Activated CD4-positive, alpha-beta T cell treated with anti-CD3 and anti-CD28 coated beads, Interleukin-2, amount 50 U/mL, for 4 hours (primary cell): ENCODE measurements at places on chromosomes 3 and 15.

- no peak for DNase-seq
Observed at GRCh38 chr15:83695901-83696425, 42.0 kb downstream of the ADAMTSL3 start.

DNA sequence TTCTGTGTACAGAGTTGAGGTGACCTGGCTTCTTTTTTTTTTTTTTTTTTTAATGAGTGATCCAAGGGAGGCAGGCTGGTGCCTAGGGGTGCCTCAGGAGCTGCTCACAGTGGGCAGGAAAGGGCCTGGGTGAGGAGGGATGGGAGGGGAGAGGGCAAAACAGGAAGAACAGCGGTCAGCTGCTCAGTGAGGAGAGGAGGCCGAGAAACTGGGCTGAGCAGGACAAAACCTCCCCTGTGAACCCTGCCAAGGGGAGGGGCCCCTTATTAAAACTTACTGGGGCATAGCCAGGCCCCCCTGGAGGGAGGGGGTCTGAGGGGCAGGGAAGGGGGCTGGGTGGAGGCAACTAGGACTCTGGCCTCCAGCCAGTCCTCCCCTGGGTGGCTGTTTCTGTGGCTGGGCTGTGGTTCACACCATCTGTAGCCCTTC, 3.5 kb downstream of the PLEKHO2 start:
- no peak for DNase-seq

DNA sequence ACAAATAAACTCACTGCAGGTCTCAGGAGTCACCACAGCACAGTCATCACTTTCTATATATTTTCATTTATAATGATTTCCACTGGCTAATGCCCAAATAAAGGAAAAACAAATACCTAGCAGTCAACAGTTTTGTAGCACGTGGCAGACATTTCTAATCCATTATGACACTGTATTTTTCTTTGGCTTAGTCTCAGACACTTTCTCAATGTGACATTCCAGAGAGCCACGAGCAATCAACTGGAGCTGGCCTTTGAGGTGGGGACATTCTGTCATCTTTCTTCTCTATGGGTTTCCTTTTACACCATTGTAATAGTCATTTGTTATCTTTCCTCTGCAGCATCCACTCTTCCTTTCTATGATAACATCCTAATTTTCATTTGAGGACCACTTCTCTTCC, 119.7 kb downstream of the WNT5A start:
- DNase-seq: no peak

DNA sequence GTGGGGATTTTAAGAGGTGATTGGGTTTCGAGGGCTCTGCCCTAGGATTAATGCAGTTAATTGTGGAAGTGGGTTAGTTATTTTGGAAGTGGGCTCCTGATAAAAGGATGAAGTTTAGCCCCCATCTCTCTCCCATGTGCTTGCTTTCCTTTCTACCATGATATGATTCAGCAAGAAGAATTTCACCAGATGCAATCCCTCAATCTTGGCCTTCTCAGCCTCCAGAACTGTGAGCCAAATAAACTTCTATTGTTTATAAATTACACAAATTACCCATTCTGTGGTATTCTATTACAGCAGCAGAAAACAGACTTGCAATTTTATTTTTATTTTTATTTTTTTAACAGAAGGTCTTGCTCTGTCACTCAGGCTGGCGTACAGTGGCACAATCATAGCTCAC, 27.3 kb upstream of the UBE2E1 start:
- no peak for DNase-seq

- no peak for DNase-seq
Observed at GRCh38 chr3:88963003-88963402, 144.4 kb upstream of the EPHA3 start.

- DNase-seq: no peak
Observed at GRCh38 chr15:70415398-70415797, 317.7 kb upstream of the TLE3 start.

- DNase-seq: no peak
Observed at GRCh38 chr15:83410532-83410931, 36.6 kb upstream of the SH3GL3 start.
